D721Med (cell line): ENCODE measurements at places on chromosomes 2 and 18.

GRCh38 chr2:47058003-47058931 is 96.8 kb downstream of the STPG4 start:
- no peak for DNase-seq

- no peak for DNase-seq
Measured at GRCh38 chr2:238926761-238927611, 79.1 kb downstream of the TWIST2 start.

GRCh38 chr2:226904592-226904991 is 68.7 kb downstream of the RHBDD1 start:
- no peak for DNase-seq

DNA sequence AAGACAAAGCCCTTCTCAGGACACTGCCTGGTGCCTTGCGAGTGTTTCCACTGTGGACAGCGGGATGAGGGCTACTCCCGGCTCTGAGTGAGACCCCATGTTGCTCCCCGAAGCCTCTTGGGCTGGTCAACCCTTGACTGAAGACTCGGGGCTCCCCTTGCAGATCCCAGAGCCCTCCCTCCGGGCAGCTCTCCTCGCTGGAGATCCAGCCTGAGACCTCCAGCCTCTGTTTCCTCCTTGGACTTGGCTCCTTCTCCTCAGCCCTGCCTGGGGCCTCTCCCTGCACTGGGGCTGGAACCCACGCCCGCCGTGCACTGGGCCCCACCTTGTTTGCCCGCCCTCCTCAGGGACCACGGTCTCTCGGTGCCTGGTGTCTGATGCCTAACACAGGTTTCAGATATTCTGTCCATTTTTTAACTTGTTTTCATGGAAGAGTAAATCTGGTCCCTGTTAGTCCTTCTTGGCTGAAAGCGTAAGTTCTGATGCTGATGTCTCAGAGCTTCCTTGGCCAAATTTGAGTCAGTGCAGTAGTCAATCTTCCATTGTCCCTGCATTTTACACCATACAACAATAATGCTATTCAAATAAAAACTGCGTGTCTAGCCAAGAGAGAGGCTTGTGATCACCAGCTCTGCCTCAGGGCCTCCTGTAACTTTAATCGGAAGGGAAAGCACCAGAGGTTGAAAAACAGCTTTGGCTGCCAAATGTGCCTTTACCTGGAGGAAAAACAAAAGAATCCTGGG is 139.3 kb upstream of the CTDP1 start:
- DNase-seq: no peak

- DNase-seq: no peak
Measured at GRCh38 chr2:133937669-133938068, 316.2 kb upstream of the MGAT5 start.
